ENCODE measurements at places on chromosomes 5 and 9. TPM values are rescaled to one million over a fixed set of nuclear protein-coding genes. Genes with fewer than 3 reads are reported as not detected.

SPATA31C2 gene
- total RNA-seq, result not detected

KCTD16 gene
- 0.05 TPM for total RNA-seq

TAF1L gene
- total RNA-seq, result not detected

MEGF10 gene
- not detected for total RNA-seq

ADAMTSL2 gene
- total RNA-seq, result not detected

TSLP gene
- total RNA-seq, result not detected

KLF9 gene
- 0.81 TPM for total RNA-seq

INSL4 gene
- total RNA-seq, result 17.0 TPM

TOR2A gene
- 15.4 TPM for total RNA-seq

CCDC152 gene
- total RNA-seq, result not detected

PCDHB13 gene
- total RNA-seq, result 0.05 TPM

TLR4 gene
- 0.18 TPM for total RNA-seq

IPPK gene
- 14.4 TPM for total RNA-seq

HMGCR gene
- total RNA-seq, result 25.8 TPM

WNK2 gene
- total RNA-seq, result 6.5 TPM

IFNA8 gene
- not detected for total RNA-seq

ZNF484 gene
- 1.8 TPM for total RNA-seq

EIF4E1B gene
- not detected for total RNA-seq

MYMK gene
- not detected for total RNA-seq

SEC24A gene
- total RNA-seq, result 15.0 TPM

PCDHGA9 gene
- total RNA-seq, result 0.07 TPM

PAEP gene
- total RNA-seq, result 0.14 TPM

BHMT2 gene
- not detected for total RNA-seq

CAMK4 gene
- 0.11 TPM for total RNA-seq

BHMT gene
- not detected for total RNA-seq
